Activated CD8-positive, alpha-beta memory T cell treated with anti-CD3 and anti-CD28 coated beads for 1 hour (primary cell): ENCODE measurements at places on chromosomes 2 and 18.

DNA sequence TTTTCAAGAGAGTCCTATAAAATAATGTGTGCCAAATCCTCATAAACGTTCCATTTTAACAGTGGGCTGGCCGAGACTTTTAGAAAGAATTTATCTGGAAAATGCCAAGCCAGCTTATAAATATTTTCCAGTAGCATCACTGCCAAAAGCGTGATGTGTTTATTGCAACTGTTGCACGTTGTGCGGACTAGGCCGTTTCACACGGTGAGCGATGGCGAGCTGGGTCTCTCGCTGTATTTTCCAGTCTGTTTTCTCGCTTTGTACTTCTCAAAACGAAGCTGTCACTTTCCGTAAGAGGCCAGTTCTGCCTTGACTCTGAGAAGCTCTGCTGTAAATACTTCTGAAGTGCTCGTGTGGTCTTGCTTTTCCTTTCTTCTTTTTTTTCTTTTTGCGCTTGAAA lies 65.0 kb upstream of the ZNF236 start:
- no peak for DNase-seq

DNA sequence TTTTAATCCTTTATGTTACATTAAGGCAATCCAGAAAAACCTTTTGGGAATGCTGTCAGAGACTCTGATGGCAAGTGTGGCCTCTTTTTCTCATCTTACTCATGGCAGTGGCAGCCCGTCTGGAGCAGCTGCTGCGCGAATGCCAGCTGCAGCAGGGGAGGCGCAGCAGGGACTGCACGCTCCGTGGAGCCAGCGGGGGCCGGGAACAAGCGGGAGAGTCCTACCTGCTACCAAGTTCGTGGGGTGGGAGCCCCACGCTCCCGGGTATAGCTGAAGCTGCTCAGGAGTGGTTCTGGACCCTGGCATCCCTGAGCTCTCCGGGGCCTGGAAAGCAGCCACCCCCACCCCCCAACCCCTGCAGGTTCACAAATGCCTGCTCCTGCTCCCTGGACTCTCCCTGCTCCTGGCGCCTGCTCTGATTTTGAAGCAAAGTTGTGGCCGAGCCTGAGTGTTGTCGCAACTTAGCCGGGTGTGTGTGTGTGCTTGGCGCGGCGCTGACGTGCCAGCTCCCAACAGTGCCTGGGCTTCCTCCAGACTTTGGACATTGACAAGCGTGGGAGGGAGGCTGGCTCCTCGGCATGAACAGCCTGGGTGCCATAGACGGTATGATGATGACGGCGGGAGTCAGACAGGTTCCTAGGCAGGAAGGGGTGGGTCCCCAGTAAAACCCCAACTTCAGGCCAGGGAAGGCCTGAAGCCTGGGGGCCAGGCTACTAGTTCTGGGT lies 21.7 kb downstream of the TMX3 start:
- DNase-seq: no peak

DNA sequence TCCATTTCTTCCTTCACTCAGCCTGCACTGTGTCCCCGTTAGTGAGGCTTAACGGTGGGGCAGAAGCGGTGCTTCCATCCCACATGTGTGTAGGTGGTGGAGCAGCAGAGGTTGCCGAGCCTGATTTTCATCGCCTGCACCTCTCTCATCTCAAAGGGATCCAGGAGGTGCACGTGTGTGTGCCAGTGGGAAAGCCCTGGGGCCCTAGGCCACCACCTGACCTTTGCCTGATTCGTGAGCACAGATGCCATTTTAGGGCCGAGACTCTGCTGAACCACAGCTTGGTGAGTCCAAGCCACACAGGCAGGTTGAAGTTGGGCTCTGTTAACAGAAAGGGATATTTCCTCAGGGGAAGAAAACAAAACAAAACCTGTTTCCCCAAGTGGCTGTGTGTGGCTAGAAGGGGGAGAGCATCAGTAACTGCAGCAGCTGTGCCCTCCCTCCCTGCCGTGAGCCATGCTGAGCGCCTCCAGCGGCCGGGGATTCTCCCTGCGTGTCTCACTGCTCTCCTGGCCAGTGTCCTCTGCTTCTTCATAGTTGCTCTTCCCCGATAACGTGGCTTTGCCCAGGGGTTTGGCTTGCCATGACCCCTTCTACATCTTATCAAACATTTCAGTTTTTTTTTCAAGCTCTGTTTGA lies 81.5 kb downstream of the MAPRE2 start:
- DNase-seq: no peak

- no peak for DNase-seq
Observed at GRCh38 chr2:85601771-85602475, 575 bp downstream of the TMEM150A start.

- no peak for DNase-seq
Observed at GRCh38 chr18:53426666-53427184, 797.7 kb downstream of the MBD2 start.

- no peak for DNase-seq
Observed at GRCh38 chr18:44062345-44062744, 618.3 kb upstream of the SETBP1 start.
